IPS DF 6.9 (cell line): ENCODE measurements at places on chromosomes 16 and 17.

DNA sequence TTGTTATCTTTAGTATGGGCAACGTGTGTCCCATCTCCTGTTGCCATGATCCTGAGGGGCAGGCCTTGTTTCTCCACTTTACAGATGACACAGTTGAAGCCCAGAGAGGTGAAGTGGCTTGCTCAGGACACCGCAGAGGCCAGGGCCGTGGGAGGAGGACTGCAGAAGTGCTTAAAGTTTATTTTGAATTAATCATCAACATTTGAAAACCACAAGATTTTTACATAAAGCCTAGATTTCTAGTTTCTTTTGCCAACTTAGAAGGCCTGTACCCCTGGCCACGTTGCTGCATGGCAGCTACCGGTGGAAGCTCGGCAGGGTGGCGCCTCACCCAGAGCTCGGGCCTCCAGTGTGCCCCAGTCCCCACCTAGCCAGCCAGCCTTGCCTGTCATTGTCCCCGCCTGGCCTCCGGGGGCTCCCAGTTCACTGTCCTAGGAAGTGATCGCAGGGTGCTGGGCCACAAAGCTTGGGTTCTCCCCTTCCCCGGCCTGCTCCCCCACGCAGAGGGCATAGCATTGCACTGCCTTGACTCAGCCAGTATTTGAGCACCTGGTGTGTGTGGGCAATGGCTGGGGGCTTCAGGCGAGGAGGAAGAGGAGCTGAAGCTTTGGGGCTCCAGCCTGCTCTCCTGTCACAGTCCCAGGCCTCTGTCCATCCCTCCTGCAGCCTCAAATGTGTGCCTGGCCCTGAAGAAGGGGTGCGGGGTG, 14.8 kb upstream of the ADCY7 start:
- peaks cover 2% of the 10 kb centered on the region; the same call in 1 of the 2 replicates for H3K27me3 ChIP-seq
- no peaks in the 10 kb centered on the region for H3K36me3 ChIP-seq
- no peak overlapping the region for H3K4me3 ChIP-seq
- H3K4me1 ChIP-seq, result no peaks in the 10 kb centered on the region
- no peak for DNase-seq

DNA sequence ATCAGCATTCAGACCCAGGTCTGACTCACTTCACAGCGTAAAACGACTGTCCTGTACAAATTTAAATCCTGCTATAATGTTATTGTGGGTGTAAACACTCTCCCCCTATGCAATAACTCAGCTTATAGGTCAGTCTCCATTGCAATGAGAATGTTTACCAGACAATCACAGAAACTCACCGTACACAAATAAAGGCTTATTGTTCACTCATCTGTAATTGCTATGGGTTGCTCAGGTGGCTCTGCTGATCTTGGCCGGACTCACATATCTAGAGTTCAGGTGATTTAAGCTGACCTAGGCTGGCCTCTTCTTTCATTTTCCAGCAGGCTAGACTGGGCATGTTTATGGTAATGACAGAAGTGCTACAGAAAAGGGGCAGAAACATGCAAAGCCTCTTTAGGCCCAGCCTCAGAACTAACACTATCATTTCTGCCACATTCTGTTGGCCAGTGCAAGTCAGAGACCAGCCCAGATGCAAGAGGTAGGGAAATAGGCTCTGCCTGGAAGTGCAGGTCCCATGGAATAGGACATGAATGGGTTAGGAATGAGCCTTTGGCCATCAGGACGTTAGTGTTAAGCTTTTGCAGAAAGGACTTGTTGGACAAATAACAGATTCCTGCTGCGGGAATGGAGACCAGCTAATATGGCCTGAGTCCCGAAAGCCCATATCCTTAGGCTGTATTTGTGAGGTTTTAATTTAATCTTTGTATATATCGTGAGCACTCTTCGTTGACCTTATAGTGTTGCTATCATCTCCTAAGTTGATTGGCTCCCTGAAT, 44.0 kb downstream of the HLF start:
- H3K27me3 ChIP-seq, result no peaks in the 10 kb centered on the region
- no peak for DNase-seq
- no peaks in the 10 kb centered on the region for H3K36me3 ChIP-seq
- 0 out of 2 replicates have a peak, but pooled peaks cover 1% of the 10 kb centered on the region for H3K4me1 ChIP-seq

DNA sequence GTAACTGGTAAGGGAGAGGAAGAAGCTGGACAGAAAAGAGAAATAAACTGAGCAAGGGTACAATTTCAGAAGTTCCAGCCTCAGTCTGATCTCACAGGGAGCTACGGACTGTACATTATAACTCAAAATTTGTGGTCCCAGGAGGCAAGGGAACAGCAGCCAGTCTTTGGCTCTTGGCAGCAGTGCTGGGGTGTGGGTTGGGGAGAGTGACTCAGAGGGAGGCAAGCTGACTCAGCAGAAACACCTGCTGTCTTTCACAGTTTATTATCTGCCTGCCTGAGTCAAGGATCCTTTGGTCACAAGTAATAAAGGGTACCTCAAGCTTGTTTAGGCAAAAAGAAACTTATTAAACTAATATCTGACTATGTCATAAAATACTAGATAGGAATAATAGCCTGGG, 73.5 kb upstream of the KIF2B start:
- no peaks in the 10 kb centered on the region for H3K27me3 ChIP-seq
- no peaks in the 10 kb centered on the region for H3K36me3 ChIP-seq
- no peak overlapping the region for H3K4me3 ChIP-seq
- H3K27ac ChIP-seq, result no peak overlapping the region
- H3K4me1 ChIP-seq, result no peaks in the 10 kb centered on the region

- no peak overlapping the region for H3K4me3 ChIP-seq
- H3K27me3 ChIP-seq, result no peaks in the 10 kb centered on the region
- H3K36me3 ChIP-seq, result no peaks in the 10 kb centered on the region
Measured at GRCh38 chr17:62824290-62825131, 16.4 kb upstream of the MARCHF10 start.

GRCh38 chr17:7775051-7775450, 57.5 kb downstream of the DNAH2 start:
- no peaks in the 10 kb centered on the region for H3K4me1 ChIP-seq
- no peak overlapping the region for H3K4me3 ChIP-seq
- H3K36me3 ChIP-seq, result no peaks in the 10 kb centered on the region
- H3K27me3 ChIP-seq, result no peaks in the 10 kb centered on the region; the same call in 1 of the 2 replicates
